Spinal cord (tissue), 10 donors: ENCODE measurements at places on chromosomes 2 and 18. TPM values are rescaled to one million over a fixed set of nuclear protein-coding genes. Genes with fewer than 3 reads are reported as not detected.

The BBS5 gene
- total RNA-seq, result 16.9 TPM

The IL36B gene
- not detected for total RNA-seq

The KCNF1 gene
- 6.5 TPM for total RNA-seq

The MAP3K19 gene
- 6.9 TPM for total RNA-seq

The TUBA4B gene
- total RNA-seq, result 1.5 TPM

The CHRND gene
- 0.17 TPM for total RNA-seq

The WDFY1 gene
- 87.3 TPM for total RNA-seq

The STAT4 gene
- total RNA-seq, result 2.5 TPM

The ZNF24 gene
- total RNA-seq, result 103 TPM

The ANAPC1 gene
- 31.7 TPM for total RNA-seq

The BCL11A gene
- total RNA-seq, result 29.5 TPM

The DUSP2 gene
- total RNA-seq, result 7.3 TPM

The GALNT14 gene
- 8.4 TPM for total RNA-seq

The IL1A gene
- 0.55 TPM for total RNA-seq

The FHL2 gene
- total RNA-seq, result 19.8 TPM
